ENCODE measurements at places on chromosomes 11 and 22. TPM values are rescaled to one million over a fixed set of nuclear protein-coding genes. Genes with fewer than 3 reads are reported as not detected.

Gene GATD1
- total RNA-seq: 19.5 TPM

Gene MS4A1
- total RNA-seq: not detected

Gene AQP11
- not detected for total RNA-seq

Gene SEZ6L
- not detected for total RNA-seq

Gene ACER3
- 10.4 TPM for total RNA-seq

Gene CASP5
- 1.1 TPM for total RNA-seq

Gene MS4A6E
- total RNA-seq: not detected
